Stimulated activated CD8-positive, alpha-beta memory T cell treated with anti-CD3 and anti-CD28 coated beads, Interleukin-4, amount 100 ng/mL, for 1 hour (primary cell): ENCODE measurements at places on chromosomes 16 and 17.

DNA sequence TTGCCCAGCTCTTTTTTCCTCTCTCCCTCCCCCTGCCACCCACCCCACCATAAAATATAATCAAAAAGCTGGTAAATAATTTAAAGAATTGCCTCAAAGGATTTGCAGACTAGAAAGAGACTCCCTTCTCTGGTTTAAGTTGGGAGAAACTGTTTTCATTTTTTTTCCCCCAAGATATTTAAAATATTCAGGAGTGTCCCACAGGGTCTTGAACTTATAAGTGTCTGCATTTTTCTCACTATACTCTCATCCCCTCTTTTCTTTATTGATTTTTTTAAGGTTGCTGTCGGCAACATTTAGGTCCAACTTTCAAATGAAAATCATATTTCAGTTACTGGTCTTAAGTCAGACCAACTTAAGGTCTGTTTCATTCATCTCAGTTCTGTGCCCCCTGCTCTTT, 210.2 kb downstream of the MSI2 start:
- no peak for DNase-seq

DNA sequence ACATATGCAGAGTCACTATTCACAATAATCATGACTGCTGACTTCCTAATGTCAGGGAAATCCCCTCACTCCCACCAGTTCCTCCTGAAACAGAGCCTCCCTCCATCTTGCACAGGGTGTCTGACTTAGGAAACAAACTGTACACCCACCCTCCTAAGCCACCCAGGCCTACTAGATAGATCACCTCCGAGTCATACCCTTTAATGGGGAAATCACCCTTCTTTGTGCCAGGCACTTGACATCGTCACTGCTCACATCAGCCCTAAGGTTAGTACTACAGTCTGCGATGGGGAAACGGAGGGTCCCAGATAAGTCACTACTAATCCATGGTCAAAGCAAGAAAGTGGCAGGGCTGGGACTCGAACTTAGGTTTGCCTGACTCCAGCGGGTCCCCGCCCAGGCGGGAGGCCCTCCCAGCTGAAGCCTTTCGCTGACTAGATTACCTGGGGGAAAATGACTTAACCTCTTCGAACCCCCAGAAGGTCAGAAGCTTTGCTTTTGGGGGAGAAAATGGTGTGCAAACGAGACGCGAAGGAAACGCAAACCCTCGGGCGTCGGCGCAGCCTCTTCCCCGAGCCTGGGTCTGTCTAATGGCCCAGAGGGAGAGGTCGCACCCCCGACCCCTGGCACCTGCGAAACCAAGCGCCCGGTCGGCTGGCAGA, 3.4 kb upstream of the MLLT6 start:
- no peak for DNase-seq

DNA sequence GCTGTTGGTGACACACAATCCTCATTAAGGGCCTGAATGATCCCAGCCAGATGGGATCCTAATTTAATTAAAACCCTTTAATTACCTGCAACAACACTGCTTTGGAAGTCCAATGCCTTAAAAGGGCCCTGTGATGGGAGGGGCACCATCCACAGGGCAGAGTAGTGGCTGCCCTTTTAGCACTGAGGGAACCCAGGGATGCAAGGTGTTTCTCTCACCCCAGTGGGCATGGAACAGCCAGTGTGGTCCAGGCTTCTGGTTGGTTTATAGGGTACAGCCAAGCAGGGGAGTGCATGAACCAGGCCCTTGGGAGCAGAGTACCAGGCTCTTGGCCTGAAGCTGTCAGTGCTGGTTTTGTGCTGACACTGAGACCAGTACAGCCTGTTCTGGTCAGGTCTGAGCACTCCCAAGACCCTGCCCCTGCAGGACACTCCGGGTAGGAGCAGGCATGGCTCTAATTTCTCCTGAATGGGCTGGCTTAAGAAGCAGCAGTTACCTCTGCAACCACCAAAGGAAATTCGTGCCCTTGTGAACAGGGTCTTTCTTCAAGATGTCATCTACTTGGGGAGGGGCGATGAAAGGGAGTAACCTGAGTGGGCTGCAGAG, 9.9 kb downstream of the NXPH3 start:
- DNase-seq = no peak

DNA sequence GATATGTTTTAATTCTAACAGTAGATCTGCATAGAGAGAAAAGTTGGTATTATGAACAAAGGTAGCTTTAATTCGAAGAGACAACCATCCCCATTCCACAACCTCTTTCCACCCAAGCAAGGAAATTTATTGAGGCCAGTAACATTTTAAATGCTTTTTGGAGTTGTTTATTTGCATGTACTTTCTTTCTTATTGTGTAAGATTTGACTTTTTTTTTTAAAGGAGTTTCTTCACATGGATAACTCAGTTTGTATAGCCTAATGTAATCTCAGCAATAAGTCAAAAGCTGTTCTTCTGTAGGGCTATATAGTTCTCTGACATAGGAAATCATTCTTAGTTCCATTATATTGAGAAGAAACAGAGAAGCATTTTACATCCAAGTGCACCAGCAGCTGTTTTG, 163.3 kb downstream of the PRKCA start:
- DNase-seq = no peak

GRCh38 chr17:36504156-36504545, 17.7 kb downstream of the ZNHIT3 start:
- no peak for DNase-seq

- no peak for DNase-seq
Observed at GRCh38 chr17:72030067-72030899, 90.5 kb upstream of the SOX9 start.

- no peak for DNase-seq
Observed at GRCh38 chr16:84975522-84975921, 35.8 kb downstream of the ZDHHC7 start.

DNA sequence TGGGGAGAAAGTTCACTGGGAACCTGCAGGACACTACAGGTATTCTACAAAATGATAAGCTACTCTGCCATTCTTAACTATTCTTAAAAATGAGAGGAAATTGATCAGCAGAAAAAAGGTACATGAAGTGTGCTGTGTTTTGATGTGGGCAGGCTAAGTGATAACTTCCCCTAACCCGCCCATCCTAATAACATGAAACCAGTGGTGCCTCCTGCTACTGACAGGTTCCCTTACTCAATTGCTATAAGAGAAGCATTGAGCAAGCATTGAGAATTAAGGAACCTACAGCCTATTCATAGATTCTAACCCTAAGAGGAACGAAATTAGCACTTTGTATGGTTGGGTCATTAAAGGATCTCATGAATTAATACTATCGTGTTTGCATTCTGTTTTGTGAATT, 18.9 kb downstream of the XYLT1 start:
- no peak for DNase-seq

- DNase-seq = no peak
Observed at GRCh38 chr17:50301891-50302584, 27.8 kb downstream of the TMEM92 start.

GRCh38 chr17:46733837-46734475, 84.5 kb downstream of the WNT3 start:
- DNase-seq = no peak

- no peak for DNase-seq
Observed at GRCh38 chr17:538181-538973, 176.3 kb downstream of the VPS53 start.

DNA sequence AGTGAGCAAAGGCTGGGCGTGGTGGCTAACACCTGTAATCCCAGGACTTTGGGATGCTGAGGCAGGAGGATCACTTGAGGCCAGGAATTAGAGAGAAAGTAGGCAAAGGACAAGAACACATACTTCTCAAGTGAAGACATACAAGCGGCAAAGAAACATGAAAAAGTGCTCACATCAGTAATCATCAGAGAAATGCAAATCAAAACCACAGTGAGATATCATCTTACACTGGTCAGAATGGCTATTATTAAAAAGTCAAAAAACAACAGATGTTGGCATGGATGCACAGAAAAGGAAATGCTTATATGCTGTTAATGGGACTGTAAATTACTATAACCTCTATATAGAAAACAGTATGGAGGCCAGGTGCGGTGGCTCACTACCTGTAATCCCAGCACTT, 12.2 kb upstream of the SLX4 start:
- no peak for DNase-seq

- DNase-seq = no peak
Observed at GRCh38 chr16:82063456-82064082, 28.5 kb downstream of the HSD17B2 start.

DNA sequence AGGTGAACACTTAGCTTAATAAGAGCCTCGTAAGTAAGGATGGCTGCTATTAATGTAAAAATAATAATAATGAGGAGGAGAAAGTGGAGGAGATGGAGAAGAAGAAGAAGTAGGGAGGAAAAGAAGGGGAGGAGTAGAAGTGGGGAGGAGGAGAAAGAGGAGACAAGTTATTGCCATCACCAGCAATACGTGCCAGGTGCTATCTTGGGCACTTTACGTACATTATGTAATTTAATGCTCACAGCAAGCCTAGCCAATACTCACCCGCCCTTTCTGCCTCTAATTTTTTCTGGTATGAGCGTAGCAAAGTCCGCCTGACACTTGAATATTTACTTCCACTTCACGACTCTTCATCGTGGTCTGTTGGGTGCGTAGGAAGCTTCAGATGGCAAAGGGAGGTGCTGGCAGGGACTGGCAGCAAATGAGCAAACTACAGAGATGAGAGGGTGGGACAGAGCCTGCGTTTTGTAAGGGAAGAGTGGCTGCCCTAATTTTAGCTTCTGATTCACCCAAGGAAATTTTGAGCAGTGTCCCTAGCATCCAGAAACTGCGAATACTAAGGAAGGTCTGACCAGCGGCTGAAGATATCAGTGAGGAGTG, 42.1 kb upstream of the CDH13 start:
- no peak for DNase-seq

GRCh38 chr17:80858301-80859001, 133.2 kb upstream of the CHMP6 start:
- DNase-seq = no peak

- no peak for DNase-seq
Observed at GRCh38 chr16:89598199-89598598, 15.2 kb upstream of the DPEP1 start.

DNA sequence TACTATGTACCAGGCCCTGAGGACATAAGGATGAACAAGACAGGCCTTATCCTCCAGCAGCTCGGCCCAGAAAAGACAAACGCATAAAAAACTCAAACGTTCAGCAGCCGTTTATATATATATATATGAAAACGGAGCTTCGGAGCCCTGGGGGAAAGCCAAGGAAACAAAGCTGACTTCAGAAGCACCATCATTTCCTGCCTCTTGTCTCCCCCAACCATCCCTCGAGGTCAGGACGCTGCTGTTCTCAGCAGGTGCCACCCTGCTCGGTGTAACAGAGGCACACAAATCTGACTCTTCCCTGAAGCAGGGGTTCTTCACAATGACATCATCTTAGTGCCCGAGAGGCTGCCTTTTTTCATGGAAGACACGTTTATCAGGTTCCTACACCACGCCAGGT, 146.9 kb downstream of the ZNF423 start:
- DNase-seq = no peak

DNA sequence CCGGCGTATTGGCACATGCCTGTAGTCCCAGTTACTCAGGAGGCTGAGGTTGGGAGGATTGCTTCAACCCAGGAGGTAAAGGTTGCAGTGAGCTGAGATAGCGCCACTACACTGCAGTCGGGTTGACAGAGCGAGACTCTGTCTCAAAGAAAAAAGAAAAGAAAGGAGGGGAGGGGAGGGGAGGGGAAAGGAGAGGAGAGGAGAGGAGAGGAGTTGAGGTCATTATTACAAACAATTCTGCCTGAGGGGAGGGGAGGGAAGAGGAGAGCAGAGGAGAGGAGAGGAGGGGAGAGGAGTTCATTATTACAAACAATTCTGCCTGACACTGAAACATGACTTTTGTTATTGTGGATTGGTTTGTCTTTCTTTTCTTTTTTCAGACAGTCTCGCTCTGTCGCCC, 19.8 kb upstream of the ABCA5 start:
- no peak for DNase-seq

DNA sequence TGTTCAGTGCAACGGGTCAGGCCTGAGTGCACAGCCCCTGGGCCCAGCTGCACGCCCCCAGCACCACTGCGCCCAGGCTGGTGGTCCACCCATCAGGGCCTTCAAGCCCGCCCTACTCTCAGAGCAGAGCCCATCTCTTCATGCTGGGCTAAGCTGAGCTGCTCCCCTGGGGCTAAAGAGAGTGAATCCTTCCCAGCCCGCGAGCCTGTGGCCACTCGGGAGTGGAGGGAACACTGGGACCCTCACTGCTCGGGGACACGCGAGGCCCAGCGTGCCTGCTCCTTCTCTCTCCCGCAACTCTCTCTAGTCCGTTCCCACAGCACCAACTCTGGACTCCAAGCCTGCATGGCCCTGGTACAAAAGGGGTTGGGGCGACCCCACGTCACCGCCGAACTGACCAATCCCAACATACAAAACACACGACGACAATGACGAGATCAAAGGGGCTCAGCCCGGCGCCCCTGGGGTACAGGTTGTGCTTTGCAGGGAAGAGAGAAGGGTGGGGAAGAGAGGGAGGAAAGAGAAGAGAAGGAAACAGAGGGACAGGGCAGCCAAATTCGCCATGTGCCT, 4.1 kb upstream of the SIRT7 start:
- DNase-seq = no peak

GRCh38 chr17:50952889-50953288, 86.7 kb upstream of the TOB1 start:
- DNase-seq = no peak

DNA sequence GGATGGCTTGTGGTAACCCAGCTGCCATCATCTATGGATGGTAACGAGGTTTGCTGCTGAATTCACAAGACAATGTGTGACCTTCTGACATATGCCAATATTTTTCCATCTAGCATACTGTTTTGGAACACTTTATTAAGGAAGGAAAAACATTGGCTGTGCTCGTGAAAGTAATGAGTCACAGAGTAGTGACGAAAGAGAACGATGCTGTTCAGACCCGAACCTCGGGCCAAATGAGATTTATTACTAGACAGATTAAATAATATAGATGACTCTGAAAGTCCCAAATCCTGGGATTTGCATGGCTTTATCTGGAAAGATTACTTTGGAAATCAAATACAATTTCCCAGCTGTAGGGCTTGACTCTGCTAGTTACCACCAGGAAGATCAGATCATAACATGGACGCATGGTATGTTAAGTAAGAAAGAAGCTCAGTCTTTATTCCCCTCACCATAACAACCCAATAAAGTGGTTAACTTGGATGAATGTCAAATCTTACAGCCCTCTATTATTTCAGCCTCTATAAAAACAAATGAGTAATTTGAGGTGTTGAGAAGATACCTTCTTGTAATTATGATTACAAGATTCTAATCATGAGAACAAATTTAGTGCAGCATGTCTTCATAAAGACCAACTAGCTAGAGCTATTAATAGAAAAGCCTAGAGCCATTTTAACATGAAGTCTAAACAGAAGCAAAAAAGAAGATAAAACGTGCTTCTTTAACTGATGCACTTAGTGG, 32.6 kb downstream of the ERN1 start:
- DNase-seq = no peak
